Sciatic nerve (tissue), 2 donors: ENCODE measurements at places on chromosomes 12 and 14.

GRCh38 chr12:44247588-44247987 lies 411.7 kb downstream of the TMEM117 start:
- no peak for DNase-seq

DNA sequence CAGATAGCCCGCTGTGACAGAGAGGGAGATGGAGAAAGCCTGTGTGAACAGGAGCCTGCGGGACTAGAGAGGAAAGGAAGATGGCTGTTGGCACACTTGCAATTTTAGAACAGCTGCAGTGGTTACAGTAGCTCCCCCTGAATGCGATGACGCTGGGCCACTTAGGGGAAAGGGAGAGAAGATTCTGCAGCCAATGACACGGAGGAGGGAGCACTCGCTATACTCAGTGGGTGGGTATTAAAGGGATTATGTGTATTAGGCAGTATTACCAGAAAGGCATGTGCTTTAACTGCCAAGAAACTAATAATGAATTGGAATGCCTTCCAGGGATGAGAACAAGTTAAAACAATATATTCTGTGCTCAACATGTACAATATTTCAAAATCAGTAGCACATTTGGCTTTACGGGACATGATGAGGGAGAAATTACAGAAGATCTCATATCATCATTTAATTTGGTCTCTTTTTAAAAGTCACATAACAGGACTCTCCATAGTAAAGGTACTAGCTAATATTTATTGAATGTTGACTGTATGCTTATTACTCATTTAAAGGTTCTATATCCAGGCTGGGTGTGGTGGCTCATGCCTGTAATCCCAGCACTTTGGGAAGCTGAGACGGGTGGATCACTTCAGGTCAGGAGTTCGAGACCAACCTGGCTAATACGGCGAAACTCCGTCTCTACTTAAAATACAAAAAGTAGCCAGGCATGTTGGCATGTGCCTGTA lies 35.9 kb upstream of the FOS start:
- no peak for DNase-seq

DNA sequence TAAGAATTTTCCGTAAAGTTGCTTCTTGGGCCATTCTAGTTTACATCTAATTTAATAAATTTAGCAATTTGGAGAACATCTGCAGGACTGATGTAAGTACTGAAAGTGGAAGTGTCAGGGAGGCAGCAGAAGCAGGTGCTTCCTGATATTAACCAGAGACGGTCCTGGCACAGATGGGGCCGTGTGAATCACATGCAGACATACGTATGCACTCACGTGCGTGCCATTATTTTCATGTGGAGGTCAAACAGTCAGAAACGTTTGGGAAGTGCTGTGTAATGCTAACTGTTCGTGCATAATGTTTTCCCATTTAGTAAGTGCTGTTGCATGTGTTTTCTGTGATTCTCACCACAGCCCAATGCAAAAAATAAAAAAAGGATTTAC lies 87.8 kb upstream of the DYNC1H1 start:
- DNase-seq, result peak; percentile 78

GRCh38 chr14:94029265-94029664 lies 3.1 kb downstream of the OTUB2 start:
- no peak for DNase-seq

DNA sequence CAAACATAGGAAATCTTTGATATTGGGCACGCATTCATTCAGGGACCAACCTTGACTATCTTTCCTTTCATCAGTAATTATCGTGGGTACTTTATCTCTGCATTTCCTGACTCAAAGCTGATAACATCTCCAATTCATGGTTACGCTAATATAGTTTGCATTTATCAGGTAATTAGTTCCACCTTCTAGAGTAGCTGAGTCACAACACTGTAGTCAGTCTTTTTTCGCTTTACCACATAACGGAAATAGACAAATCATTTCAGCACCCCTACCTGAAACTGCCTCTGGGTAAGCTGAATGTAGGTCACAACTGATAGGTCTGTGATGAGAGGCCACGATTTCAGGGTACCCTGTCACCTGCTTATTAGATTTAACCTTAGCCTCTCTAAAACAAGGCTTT lies 36.7 kb upstream of the IL22 start:
- no peak for DNase-seq

DNA sequence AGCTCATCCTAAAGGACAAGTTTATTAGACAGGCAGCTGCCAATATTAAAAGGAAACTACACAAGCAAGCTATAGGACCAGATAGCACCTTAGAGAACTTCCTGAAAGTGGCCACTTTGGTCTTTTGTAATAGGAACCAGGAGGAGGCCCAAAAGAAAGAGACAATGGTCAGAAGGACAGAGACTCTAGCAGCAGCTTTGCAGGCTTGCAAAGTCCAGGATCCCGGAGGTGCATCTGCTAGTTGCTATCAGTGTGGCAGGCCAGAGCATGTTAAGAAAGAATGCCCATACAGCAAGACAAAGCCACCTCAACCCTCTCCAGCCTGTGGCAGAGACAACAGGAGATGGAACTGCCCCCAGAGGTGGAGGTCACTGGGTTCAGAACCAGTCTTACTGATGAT lies 23.4 kb downstream of the APOBEC1 start:
- no peak for DNase-seq

- DNase-seq, result no peak
Observed at GRCh38 chr14:102518063-102518648, 8.6 kb upstream of the ANKRD9 start.

GRCh38 chr12:51335931-51336330 lies 10.5 kb downstream of the CELA1 start:
- no peak for DNase-seq

GRCh38 chr14:96960598-96961116 lies 163.5 kb downstream of the VRK1 start:
- no peak for DNase-seq

GRCh38 chr12:106633451-106633823 lies 50.6 kb downstream of the RFX4 start:
- DNase-seq, result no peak

GRCh38 chr14:64294672-64295413 lies 672 bp upstream of the ESR2 start:
- DNase-seq, result peak; percentile 87

GRCh38 chr12:100566887-100567637 lies 6.4 kb upstream of the GAS2L3 start:
- DNase-seq, result peak; percentile 61

DNA sequence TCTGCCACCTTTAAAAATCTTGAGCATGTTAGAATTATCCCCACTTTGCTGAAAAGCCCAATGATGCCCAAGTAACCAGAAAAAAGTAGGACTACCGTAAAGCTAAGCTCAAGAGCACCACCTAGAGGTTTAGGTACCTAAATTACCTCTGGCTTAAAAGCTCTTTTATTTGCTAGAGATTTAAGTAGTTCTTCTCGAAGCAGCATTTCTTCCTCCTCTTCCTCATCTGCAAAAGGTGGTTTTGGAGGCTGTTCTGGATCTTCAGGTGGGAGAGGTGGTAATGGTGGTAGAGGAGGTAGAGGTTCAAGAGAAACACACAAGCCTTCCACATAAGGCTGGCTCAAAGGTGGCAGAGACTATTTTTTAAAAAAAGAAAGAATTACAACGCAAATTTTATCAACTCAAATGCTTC lies 26.9 kb downstream of the ZFC3H1 start:
- no peak for DNase-seq

DNA sequence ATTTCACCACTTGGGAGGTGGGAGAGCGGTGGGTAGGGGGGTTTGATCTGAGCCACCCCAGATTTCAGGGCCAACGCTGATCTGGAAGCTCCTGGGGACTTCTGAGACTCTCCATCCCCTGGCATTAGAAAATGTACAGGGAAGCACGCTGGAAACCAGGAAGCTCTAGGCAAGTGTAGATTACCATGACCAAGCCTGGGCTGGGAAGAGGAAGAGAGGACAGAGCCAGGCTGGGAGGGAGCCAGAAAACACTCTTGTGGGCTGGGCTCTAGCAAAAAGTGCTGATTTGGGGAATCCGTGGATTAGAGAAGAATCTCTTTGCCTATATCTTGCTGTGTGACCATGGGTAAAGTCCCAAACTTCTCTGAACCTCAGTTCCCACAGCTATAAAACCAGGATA lies 236.7 kb downstream of the BCL11B start:
- peak; percentile 76 for DNase-seq

DNA sequence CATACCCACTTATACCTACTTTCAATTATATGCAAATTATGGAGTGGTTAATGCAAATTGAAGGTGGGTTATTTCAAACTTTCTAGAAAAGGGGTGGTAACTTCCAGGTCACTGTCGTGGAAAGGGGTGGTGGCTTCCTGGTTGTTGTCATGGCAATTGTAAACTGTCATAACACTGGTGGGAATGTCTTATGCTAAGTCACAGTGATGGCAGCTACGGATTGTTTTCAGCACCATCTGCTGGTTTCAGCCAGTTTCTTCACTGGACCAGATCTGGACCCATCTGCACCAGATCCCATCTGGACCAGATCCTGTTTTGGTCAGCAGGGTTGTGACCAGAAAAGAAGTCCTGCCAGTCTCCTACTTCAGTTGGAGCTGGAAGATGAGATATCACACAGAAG lies 1469.3 kb downstream of the AACS start:
- no peak for DNase-seq

DNA sequence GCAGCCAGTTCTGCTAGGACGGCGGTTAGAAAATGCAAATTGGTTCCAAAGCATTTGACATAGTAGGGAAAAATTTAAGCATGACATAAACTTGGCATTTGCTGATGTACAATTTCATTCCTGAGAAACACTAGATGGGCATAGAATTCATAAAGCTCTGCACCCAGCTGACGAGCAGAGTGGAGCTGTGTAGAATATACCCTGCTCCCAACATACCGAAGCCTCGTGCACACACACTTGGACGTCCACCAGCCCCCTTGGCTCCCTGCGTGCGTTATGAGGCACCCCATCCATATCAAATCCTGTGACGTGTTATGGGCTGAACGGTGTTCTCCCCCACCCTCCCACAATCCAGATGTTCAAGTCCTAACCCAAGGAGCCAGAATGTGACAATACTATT lies 65.4 kb downstream of the CLMN start:
- DNase-seq, result no peak

GRCh38 chr12:108810636-108811035 lies 46.7 kb downstream of the SSH1 start:
- DNase-seq, result no peak

DNA sequence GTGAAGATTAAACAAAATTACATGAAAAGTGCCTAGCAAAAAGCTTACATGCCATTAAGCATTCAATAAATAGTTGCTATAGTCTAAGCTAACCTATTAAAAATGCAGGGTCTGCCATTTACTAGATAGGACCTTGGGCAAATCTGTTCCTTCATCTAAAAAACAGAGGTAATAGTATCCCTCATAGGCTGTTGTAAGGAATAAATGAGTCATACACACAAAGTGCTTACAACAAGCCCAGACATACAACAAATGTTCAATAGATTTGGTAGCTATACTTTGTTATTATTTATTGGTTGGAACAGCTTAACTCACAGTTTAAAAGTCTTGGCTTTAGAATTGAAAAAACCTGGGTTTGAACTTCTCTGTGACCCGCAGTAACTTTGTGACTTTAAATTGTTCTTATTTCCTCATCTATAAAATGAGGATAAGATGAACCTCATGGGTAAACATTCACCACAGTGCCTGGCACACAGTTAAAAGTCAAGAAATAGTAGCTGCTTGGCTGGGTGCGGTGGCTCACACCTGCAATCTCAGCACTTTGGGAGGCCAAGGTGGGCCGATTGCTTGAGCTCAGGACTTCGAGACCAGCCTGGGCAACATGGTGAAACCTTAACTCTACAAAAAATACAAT lies 24.7 kb downstream of the HEATR5A start:
- DNase-seq, result no peak

DNA sequence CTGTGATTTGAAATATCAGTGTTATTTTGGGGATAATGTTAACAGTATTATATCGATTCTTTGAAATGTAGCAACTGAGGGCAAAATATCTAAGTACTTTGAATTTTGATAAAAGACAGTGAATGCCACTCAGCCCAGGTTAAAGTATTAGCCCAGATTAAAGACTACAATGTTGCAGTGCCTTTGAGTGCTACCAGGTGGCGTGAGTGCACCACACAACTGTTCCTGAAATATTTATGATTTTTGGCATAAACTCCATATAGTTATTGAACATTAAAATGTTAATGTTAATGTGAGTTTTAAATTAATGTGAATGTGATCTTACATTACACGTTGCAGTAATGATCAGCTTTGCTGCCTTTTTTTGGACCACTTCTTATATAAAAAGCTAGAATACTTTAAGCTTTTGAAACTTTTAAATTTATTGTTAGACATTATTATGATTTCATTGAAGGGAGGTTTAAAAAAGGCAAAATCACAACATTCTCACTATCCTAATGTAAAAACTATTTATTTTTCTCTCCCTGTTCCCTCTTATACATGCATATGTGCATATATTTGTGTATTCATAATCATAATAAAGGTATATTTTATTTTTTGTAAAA lies 22.5 kb downstream of the MRPS35 start:
- no peak for DNase-seq

- no peak for DNase-seq
Observed at GRCh38 chr12:4383304-4383865, 3.9 kb upstream of the FGF23 start.

GRCh38 chr14:60266021-60266937 lies 17.3 kb downstream of the PPM1A start:
- no peak for DNase-seq

GRCh38 chr12:104855599-104855998 lies 102.5 kb downstream of the SLC41A2 start:
- DNase-seq, result no peak

DNA sequence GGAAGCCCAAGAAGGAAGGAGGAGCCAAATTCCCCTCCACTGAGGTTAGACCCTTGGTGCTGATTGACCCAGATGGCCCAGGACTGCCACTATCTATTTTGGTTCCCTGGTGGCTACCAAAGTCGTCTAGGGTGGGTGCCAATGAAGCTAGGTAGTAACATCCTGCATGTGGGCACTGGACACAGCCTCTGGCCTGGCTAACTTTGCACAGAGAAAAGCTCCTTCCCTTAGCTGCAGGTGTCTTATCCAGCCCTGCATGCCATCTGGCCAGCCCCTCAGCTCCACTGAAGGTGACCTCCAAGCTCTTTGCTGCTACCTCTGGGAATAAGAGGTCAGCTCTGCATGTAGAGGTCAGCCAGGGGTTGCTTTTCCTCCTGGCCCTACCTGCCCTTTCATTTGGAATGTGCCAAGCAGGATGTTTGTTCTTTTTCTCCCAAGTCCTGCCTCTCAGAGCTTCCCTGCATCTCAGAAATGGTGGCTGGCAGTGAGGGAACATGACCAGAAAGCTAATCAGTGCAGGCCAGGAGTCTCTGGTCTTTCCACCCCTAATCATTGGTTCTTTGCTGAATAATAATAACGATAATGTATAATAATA lies 34.0 kb downstream of the JDP2 start:
- no peak for DNase-seq

DNA sequence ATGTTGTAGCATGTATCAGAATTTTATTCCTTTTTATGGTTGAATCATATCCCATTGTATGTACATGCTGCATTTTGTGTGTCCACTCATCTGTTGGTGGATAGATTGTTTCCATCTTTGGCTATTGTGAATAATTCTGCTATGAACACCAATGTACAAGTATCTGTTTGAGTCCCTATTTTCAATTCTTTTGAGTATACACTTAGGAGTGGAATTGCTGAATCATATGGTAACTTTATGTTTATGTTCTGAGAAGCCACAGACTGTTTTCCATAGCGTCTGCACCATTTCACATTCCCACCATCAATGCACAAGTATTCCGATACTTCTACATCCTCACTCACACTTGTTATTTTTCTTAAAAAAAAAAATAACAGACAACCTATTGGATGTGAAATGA lies 91.5 kb downstream of the ARF6 start:
- no peak for DNase-seq

- DNase-seq, result no peak
Observed at GRCh38 chr14:50344116-50344775, 32.1 kb downstream of the DMAC2L start.
